ENCODE measurements at places on chromosomes 12 and 14.

DNA sequence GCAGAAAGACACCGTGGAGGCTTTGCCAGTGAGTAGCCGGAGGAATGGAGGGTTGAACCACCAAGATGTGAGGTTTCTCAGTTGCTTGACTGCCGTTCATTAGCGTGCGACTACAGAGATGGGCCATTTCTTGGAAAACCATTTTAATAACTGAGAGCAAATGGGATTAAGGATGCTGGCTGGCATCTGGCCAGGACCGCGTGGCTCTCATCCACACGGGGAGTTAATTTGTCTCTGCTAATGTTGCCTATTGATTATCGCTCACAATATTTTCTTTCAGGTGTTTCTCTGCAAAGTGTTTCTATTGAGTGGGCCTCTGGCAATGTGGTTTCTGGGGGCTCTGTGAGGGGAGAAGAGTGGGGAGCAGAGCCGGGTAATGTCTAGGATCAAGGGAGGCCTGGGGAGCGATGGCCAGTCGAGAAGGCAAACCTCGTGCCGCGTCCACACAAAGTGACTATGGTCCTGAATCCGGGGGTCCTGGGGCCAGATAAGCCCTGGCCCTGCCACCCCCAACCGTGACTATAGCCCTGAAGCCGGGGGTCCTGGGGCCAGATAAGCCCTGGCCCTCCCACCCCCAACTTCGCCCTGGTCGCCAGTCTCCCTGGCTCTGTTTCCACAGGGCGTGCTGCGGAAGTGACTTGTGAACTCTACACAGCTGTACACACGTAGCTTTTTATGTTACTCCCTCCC, 110.6 kb downstream of the PRMT8 start:
- DNase-seq = no peak

- DNase-seq = no peak
These were observed 15.5 kb upstream of the GARIN2 start for GRCh38 chr14:67173719-67174118.

DNA sequence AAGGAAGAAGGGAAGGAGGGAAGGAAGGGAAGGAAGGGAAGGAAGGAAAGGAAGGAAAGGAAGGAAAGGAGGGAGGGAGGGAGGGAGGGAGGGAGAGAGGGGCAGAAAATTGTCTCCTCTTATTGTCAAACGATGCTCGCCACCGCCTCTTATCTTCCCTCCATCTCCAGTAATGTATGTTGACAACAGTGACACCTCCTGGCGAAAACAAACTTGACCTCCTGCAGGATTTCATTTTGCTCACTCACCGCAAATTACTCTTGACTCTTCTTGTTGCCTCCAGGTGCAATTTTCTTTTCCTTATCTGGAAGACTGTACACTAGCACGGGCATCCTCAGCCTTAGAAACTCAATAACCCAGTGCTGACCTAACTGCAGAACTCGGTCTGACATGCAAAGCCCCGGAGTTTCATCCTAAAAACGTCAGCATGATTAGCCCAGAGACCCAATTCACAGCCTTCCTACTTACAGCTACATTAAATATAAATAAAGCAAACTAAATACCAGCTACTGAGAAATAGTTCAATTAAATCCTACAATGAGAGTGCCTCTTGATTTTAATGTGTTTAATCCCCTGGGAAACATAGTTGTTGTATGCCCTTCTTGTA, 512.4 kb upstream of the TMPO start:
- DNase-seq = no peak

DNA sequence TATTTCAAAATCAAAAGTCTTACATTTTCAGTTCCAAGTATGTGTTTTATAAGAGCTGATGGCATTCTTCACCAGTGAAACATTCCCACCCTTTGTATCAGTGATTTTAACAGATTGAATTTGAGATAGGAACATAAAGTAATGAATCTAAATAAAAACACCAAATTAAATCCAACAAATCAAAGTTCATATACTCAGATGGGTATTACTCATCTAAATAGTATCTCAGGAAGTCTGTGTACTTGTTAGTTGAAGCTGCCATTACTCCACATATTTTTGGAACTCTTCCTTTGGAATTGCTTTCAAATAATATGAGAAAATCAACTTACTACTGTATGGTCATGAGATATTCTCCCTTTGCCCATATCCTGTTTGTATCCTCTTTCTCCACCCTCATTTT, 89.1 kb downstream of the MIA2 start:
- no peak for DNase-seq

GRCh38 chr14:32201193-32201815, 541 bp upstream of the RNU6-7 start:
- DNase-seq = peak; percentile 66

GRCh38 chr14:49893309-49894213, 679 bp downstream of the ARF6 start:
- peak; percentile 31 for DNase-seq

DNA sequence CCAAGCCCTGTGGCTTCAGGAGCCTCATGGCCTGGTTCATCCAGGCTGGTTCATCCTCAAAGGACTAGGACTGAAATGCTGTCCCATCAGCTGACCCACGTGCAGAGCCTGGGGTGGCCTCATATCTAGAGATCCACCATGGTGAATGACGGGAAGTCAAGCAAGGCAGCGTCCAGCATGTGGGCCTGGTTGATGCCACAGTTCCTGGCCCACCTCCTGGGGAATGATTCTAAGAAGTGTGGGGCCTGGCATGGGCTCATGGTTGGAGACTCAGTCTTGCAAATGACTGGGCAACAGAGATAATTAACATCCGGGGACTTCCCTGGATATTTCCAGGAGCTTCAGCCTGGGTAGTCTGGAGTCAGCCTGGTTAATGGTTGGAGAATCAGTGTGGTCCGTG, 302.4 kb upstream of the SFSWAP start:
- no peak for DNase-seq

- DNase-seq = no peak
These were observed 21.1 kb downstream of the GSC start for GRCh38 chr14:94748667-94749347.

DNA sequence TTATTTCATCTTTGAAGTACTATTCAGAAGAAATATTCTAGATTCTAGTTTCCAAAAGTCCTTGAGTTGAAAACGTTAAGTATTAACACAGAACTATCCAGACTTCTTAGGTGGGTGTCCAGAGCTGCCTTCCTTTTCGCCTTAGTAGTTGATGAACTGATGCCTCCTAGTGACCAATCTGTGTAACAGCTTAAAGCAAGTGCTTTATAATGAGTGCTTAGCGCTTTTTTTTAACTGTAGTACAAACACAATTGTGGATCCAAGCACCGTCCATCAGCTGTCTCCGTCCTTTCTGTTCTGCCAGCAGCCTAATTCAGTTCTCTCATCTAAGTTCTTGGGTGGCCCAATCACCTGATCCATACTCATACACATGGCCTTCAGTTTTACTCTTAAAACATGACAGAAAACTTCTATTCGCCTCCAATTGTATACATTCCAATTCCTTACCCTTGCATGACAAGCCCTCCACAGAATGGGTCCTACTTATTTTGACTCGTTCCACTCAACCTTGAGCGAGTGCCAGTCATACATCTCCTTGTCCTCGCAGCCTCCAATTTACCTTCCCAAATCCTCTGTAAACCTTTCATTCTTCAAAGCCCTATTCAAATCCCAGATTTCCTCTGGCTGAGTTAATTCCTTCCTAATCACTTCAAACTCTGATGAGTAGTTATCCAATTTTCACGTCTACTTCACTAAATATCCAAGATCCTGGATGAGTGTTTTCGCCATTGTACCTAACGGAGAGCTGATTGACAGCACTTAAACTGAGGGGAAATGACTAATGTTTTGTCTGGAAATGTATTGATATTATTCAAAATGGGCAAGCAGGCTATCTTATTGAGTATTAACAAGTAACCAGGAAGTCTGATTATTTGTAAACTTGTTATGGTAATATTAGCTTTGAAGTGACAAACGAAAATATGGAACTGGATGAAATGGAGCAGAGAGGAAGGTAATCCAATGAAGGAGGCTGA, 5.8 kb upstream of the PHLDA1 start:
- no peak for DNase-seq
